ENCODE measurements at places on chromosomes 16 and 17.

DNA sequence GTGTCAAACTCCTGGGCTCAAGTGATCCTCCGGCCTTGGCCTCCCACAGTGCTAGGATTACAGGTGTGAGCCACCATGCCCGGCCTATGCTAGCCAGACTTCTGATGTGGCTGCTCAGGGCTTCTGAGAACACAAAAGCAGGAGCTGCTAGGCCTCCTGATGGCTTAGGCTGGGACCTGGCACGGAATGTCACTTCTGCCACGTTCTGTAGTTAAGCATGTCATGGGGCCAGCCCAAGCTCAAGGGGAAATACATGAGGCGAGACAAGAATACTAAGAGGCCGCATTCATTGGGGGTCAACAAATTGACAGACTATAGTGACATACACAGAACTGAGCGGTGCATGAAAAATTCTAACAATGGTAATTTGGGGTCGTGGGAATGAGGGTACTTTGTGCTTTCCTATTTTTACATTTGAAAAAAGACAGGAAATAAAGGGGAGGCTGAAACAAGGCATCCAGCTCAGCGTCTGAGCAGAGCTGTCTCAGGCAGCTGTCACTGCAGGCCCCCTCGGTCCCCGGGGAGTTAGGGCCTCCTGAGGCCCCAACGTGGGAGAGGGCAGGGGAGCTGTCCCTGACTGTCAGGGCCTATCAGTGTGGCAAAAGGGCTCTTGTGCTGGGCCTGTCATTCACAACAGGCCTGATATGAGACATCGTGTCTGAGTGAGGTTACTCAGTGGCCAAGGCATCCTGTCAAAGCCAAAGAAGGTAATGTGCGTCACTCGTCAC lies 26.4 kb downstream of the CFAP20 start:
- no peak for DNase-seq

GRCh38 chr17:76561799-76562268 lies 22.0 kb downstream of the PRCD start:
- no peak for DNase-seq

GRCh38 chr17:77366206-77366557 lies 225.4 kb downstream of the SEC14L1 start:
- no peak for DNase-seq

- no peak for DNase-seq
These were observed 42.1 kb upstream of the CDH13 start for GRCh38 chr16:82584553-82585152.

GRCh38 chr17:63035695-63036094 lies 69.7 kb downstream of the TANC2 start:
- DNase-seq: no peak

All from stimulated activated CD4-positive, alpha-beta T cell treated with anti-CD3 and anti-CD28 coated beads, Interleukin-1b, Interleukin-23, amount 100 ng/mL, for 1 hour (primary cell).